ENCODE measurements at places on chromosomes 5 and 9.

- H3K27me3 ChIP-seq, result no peaks in the 10 kb centered on the region
- no peaks in the 10 kb centered on the region for H3K36me3 ChIP-seq
- H3K4me3 ChIP-seq, result no peak overlapping the region
- DNase-seq, result no peak
- no peaks in the 10 kb centered on the region for H3K4me1 ChIP-seq
- no peak overlapping the region for H3K27ac ChIP-seq
Measured at GRCh38 chr5:36854402-36855140, 22.0 kb upstream of the NIPBL start.

- H3K36me3 ChIP-seq, result no peaks in the 10 kb centered on the region
- peaks cover 4% of the 10 kb centered on the region for H3K4me1 ChIP-seq
- no peak overlapping the region for H3K27ac ChIP-seq
- DNase-seq, result no peak
- no peak overlapping the region for H3K4me3 ChIP-seq
- no peaks in the 10 kb centered on the region for H3K27me3 ChIP-seq
Measured at GRCh38 chr5:126100767-126101166, 322.4 kb upstream of the GRAMD2B start.

DNA sequence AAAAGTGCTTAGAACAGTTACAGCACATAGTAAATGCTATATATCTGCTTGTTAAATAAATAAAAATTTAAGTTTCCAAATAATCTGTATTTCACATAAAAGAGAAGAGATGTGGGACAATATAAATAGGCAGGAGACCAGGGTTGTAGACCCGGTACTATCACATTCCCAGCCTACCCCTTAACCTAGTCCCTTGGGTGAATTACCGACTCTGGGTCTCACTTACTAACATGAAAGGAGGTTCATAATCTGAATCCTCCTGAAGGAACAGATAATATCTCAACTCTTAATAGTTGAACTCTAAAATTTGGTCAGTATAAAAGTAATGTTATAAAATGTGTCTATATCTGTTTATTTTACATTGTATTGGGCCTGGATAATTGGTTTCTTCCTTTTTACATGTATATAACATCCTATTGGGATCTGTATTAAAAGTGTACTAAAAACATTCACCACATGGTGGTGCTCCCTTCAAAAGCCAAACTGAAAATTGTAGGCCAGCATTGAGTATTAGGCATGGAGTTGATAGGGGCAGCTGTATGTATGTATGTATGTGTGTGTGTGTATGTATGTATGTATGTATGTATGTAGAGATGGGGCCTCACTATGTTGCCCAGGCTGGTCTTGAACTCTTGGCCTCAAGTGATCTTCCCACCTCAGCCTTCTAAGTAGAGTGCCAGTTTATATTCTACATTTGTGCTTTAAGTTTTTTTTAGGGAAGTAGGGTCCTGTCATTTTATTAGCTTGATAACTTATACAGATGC lies 64.2 kb upstream of the ABL1 start:
- no peak overlapping the region for H3K4me3 ChIP-seq
- DNase-seq, result no peak
- no peaks in the 10 kb centered on the region for H3K27me3 ChIP-seq
- H3K4me1 ChIP-seq, result peaks cover 8% of the 10 kb centered on the region
- H3K36me3 ChIP-seq, result no peaks in the 10 kb centered on the region

DNA sequence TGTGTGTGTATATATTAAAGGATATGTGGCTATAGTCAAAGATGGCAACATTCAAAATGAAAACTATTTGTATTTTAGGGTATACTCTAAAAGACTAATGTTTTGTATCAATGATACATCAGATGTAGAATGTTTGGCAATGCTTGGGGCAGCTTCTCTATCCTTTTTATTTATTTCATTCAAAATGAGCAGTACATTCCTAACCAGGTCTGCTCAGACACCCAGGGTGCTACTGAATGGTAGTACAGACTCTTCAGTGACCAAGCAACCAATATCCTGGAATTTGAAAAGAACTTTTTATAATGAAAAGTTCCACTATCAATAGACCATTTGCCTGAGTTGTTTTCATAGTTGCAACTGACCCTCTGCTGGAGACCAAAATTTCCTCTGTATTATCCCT lies 23.9 kb downstream of the MEGF9 start:
- H3K4me3 ChIP-seq, result no peak overlapping the region
- no peak overlapping the region for H3K27ac ChIP-seq
- H3K4me1 ChIP-seq, result peaks cover 10% of the 10 kb centered on the region
- H3K36me3 ChIP-seq, result no peaks in the 10 kb centered on the region
- no peaks in the 10 kb centered on the region for H3K27me3 ChIP-seq
- no peak for DNase-seq

- no peaks in the 10 kb centered on the region for H3K4me1 ChIP-seq
- DNase-seq, result no peak
- no peaks in the 10 kb centered on the region for H3K27me3 ChIP-seq
- no peak overlapping the region for H3K4me3 ChIP-seq
- no peak overlapping the region for H3K27ac ChIP-seq
Measured at GRCh38 chr5:33048315-33048714, 337.2 kb downstream of the NPR3 start.

DNA sequence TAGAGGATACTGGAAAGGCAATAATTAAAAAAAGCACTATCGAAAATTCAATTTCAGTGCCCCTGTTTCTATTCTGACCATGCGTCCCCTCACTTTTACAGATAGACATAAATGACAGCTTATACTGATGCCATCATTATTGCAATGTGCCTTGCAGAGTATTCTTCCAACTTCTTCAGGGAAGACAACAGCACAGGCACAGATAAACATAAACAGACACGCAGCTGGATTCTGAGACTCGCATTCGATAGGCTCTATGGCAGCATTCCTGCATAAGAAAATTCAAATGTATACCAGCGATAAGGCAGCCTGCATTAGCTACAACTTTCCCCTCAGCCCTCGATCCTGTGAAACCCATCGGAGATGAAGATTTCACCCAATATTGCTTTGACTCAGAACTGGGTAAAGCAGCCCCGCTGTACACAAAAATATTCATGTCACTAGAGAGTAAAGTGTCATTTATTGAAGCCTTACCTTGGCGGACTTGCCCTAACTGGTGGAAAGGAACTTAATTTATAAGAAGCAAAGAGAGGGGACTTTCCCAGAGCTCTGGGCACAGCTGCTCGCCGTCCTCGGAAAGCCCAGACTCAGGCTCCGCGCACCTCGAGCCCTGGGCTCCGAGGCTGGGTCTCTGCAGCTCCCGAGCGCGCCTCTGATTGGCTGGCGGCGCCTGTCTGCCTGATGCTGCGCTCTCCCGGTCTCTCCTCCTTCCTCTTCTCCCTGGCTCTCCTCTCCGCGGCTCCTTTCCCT lies at the start of gene CDH18:
CDH18 (minus strand) TSS at position 589 of the 750 bp plus-strand sequence. CDS start 149,214 bp downstream, outside the sequence.
- no peak for DNase-seq
- H3K4me3 ChIP-seq, result peak within 1 kb of the TSS; percentile 46
- H3K27me3 ChIP-seq, result no peaks in the 10 kb centered on the region
- no peaks in the 10 kb centered on the region for H3K36me3 ChIP-seq
- H3K4me1 ChIP-seq, result no peaks in the 10 kb centered on the region
- no peak within 1 kb of the TSS for H3K27ac ChIP-seq

DNA sequence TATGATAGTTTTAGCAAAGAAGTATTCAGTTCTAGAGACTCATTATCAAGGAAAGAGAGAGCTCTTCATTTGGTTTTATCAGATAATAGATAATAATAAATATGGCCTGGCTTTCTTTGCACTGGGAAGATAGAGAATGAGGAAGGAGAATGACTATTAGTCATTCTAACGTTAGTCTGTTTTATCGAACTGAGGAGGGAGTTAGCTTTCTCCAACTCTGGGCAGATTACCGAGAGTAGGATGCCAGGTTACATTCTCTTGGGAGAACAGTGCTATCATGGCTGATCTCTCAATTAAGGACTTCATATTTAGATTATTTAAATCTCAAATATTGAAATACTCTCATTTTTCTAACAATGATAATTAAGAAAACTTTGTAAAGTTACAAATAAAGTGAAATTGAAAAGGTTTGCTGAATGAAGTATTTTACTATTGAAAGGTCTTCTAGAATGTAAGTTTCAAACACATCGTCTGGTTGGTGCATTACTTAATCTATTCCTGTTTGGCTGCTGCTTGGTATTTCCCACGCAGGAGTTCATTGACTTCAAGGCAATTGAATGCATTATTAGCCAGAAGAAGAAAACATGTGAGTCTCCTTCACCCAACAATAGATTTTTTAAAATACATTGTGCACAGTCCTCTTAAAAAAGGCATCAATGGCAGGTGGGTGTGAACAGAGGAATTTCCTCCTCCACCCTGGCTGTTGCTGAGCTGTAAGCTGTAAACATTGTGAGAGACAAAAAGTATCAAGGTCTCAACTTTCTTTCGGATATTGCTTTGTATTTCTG lies 140.8 kb downstream of the C9orf152 start:
- H3K27me3 ChIP-seq, result no peaks in the 10 kb centered on the region
- H3K4me1 ChIP-seq, result peaks cover 46% of the 10 kb centered on the region
- no peaks in the 10 kb centered on the region for H3K36me3 ChIP-seq
- peak overlapping the region; percentile 17 for H3K27ac ChIP-seq
- no peak overlapping the region for H3K4me3 ChIP-seq
- DNase-seq, result no peak

- no peak for DNase-seq
- no peak overlapping the region for H3K4me3 ChIP-seq
- H3K27me3 ChIP-seq, result no peaks in the 10 kb centered on the region
Measured at GRCh38 chr9:27303219-27303618, 6.3 kb upstream of the EQTN start.

DNA sequence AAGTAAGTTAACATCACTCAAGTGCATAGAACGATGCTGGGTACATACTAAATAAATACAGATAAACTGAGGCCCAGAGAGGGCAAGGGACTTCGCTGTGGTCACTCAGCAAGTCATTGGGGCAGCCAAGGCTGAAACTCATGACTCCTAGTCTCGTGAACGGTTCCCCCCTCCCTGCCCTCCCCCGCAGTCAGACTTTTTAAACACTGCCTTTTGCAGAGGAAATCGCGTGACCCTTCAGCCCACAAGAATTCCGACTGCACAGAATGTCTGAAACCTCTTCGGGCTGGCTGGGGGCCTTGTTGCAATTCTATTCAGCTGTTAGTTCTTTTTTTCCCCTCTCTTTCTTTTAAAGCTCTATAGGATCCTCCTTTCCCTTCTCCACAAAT lies 28.1 kb downstream of the NEK6 start:
- H3K27me3 ChIP-seq, result no peaks in the 10 kb centered on the region
- peak overlapping the region; percentile 79 for H3K27ac ChIP-seq
- H3K4me3 ChIP-seq, result no peak overlapping the region
- peaks cover 81% of the 10 kb centered on the region for H3K4me1 ChIP-seq

GRCh38 chr5:2306711-2307110 lies 424.0 kb upstream of the IRX4 start:
- no peak for DNase-seq
- H3K36me3 ChIP-seq, result no peaks in the 10 kb centered on the region
- H3K27me3 ChIP-seq, result no peaks in the 10 kb centered on the region
- no peaks in the 10 kb centered on the region for H3K4me1 ChIP-seq

- H3K4me1 ChIP-seq, result peaks cover 20% of the 10 kb centered on the region
- H3K27me3 ChIP-seq, result no peaks in the 10 kb centered on the region
- H3K27ac ChIP-seq, result peak overlapping the region; percentile 81
- DNase-seq, result no peak
- peak overlapping the region; percentile 61 for H3K4me3 ChIP-seq
- peaks cover 32% of the 10 kb centered on the region for H3K36me3 ChIP-seq
Measured at GRCh38 chr9:706606-707459, 134.7 kb upstream of the DMRT1 start.

DNA sequence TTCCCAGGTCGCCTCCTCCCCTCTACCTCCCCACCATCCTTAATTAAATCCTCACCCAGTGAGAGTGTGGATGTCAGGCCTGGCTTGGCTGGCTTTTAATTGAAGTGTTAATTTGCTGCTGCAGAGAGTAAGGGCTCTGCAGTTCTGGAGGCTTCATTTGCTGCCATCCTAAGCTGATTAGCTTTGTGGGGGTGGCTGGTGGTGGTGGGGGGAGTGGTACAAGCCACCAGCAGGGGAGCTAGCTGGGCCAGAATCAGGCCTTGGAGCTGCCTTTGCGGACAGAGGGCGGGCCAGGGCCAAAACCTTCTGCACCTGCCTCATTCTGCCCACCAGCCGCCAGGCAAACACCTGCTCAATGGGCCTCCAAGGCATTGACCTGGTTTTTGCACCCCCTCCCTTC lies 26.8 kb upstream of the TIFAB start:
- no peak for DNase-seq
- H3K4me3 ChIP-seq, result no peak overlapping the region
- no peaks in the 10 kb centered on the region for H3K36me3 ChIP-seq
- H3K27me3 ChIP-seq, result no peaks in the 10 kb centered on the region

- no peak overlapping the region for H3K27ac ChIP-seq
- no peak for DNase-seq
- no peak overlapping the region for H3K4me3 ChIP-seq
- peaks cover 53% of the 10 kb centered on the region for H3K36me3 ChIP-seq
- H3K4me1 ChIP-seq, result peaks cover 9% of the 10 kb centered on the region
- H3K27me3 ChIP-seq, result no peaks in the 10 kb centered on the region
Measured at GRCh38 chr9:21841133-21841532, 38.7 kb downstream of the MTAP start.

- no peak for DNase-seq
- H3K4me3 ChIP-seq, result no peak overlapping the region
- no peak overlapping the region for H3K27ac ChIP-seq
- no peaks in the 10 kb centered on the region for H3K36me3 ChIP-seq
- H3K27me3 ChIP-seq, result no peaks in the 10 kb centered on the region
Measured at GRCh38 chr9:112554516-112554915, 67.9 kb downstream of the KIAA1958 start.

GRCh38 chr5:55140908-55141665 lies 18.9 kb upstream of the GPX8 start:
- no peak overlapping the region for H3K4me3 ChIP-seq
- H3K27ac ChIP-seq, result no peak overlapping the region
- H3K4me1 ChIP-seq, result no peaks in the 10 kb centered on the region
- H3K36me3 ChIP-seq, result no peaks in the 10 kb centered on the region
- no peaks in the 10 kb centered on the region for H3K27me3 ChIP-seq
- no peak for DNase-seq

- H3K4me1 ChIP-seq, result peaks cover 15% of the 10 kb centered on the region
- H3K27me3 ChIP-seq, result no peaks in the 10 kb centered on the region
- peaks cover 3% of the 10 kb centered on the region for H3K36me3 ChIP-seq
- no peak overlapping the region for H3K4me3 ChIP-seq
- no peak for DNase-seq
Measured at GRCh38 chr5:113050721-113051382, 74.3 kb downstream of the DCP2 start.

DNA sequence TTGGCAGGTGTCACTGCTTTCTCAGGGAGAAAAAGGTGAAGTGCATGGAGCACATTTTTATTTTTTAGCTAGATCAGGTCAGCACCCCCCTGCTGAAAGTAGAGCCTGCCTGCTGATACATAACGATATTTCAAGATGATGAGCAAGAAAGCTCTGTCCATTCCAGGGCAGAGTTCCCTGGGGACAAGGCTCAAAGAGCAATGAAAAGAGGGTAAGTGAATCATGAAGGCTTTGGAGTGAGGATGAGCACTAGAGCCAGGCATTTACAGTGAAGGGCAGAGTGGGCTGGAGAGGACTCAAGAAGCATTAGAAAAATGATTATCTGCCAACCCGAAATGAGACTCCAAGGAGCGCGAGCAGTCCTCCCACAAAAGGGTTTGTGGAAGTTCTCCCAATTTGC lies 345.7 kb downstream of the TLE4 start:
- H3K4me3 ChIP-seq, result no peak overlapping the region
- no peak overlapping the region for H3K27ac ChIP-seq
- H3K36me3 ChIP-seq, result no peaks in the 10 kb centered on the region
